Effector memory CD8-positive, alpha-beta T cell (primary cell): ENCODE measurements at places on chromosomes 5 and 9.
A peak's percentile ranks its signal among the peaks of the same experiment; 100 is the strongest.

GRCh38 chr5:2810644-2811043, 59.2 kb upstream of the IRX2 start:
- H3K27me3 ChIP-seq = no peaks in the 10 kb centered on the region
- no peak for DNase-seq
- no peaks in the 10 kb centered on the region for H3K36me3 ChIP-seq
- no peak overlapping the region for H3K4me3 ChIP-seq
- H3K4me1 ChIP-seq = no peaks in the 10 kb centered on the region

GRCh38 chr5:172407822-172408221, 46.5 kb downstream of the SH3PXD2B start:
- DNase-seq = no peak
- peaks cover 33% of the 10 kb centered on the region for H3K27me3 ChIP-seq
- no peaks in the 10 kb centered on the region for H3K4me1 ChIP-seq

- no peak overlapping the region for H3K4me3 ChIP-seq
- H3K4me1 ChIP-seq = no peaks in the 10 kb centered on the region
- no peak for DNase-seq
- peaks cover 20% of the 10 kb centered on the region for H3K27me3 ChIP-seq
Observed at GRCh38 chr5:74482990-74483389, 157.5 kb downstream of the ENC1 start.

DNA sequence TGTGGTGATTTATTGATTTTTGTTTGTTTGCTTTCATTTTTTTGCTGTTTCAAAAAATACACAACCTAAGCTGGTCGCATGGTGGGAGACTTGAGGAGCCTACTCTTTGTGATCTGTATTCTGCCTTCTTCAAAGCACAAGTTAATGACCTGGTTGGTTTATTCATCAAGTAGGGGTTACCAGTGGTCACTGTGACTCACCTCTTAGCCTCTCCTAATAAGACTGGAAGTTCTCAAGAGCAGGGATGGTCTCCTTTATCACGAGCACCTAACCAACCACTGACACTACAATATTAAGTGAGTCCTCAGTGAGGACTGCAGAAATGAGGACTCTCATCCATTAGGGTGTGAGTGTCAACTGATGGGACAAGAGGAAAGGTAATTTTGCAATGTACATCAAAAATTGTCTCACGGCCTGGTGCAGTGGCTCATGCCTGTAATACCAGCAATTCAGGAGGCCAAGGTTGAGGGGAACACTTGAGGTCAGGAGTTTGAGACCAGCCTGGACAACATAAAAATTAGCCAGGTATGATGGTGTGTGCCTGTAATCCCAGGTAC, 13.6 kb upstream of the MTMR12 start:
- no peak overlapping the region for H3K4me3 ChIP-seq
- no peaks in the 10 kb centered on the region for H3K27me3 ChIP-seq
- H3K36me3 ChIP-seq = no peaks in the 10 kb centered on the region
- no peaks in the 10 kb centered on the region for H3K4me1 ChIP-seq

DNA sequence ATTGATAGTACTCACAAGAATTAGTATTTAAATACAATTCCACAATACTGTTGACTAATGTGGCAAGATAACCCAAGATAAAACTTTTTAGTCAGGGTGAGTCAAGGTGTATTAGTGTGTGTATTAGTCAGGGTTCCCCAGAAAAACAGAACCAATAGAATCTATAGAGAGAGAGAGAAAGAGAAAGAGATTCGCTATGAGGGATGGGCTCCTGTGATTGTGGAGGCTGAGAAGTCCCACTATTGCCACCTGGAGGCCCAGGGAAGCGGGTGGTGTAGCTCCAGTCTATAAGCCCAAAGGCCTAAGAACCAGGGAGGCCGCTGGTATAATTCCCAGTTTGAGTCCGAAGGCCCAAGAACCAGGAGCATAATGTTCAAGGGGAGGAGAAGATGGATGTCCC, 10.0 kb upstream of the SHISAL2B start:
- H3K27me3 ChIP-seq = peaks cover 28% of the 10 kb centered on the region
- H3K27ac ChIP-seq = no peak overlapping the region
- no peaks in the 10 kb centered on the region for H3K36me3 ChIP-seq

DNA sequence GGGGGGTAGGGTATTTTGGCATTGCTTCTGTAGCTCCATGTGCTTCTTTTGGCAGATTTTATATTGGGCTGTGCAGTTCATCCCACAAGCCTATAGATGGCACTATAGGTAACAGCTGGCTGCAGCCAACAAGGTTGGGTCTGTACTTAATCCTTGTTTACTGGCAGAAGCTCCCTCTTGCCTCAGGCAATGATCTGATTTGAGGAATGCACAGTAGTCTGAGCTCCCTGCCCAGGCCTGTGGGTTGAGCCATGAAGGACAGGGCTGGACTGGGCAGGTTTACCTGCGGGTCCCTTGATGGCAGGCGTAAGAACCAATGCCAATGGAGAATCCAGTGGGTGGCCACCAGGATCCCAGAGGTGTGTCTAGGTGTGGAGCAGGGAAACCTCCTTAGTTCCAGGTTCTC, 11.7 kb upstream of the OR1J2 start:
- no peak overlapping the region for H3K27ac ChIP-seq
- peak; percentile 17 for DNase-seq
- H3K27me3 ChIP-seq = peaks cover 50% of the 10 kb centered on the region
- H3K36me3 ChIP-seq = no peaks in the 10 kb centered on the region
- no peak overlapping the region for H3K4me3 ChIP-seq
- H3K4me1 ChIP-seq = no peaks in the 10 kb centered on the region

DNA sequence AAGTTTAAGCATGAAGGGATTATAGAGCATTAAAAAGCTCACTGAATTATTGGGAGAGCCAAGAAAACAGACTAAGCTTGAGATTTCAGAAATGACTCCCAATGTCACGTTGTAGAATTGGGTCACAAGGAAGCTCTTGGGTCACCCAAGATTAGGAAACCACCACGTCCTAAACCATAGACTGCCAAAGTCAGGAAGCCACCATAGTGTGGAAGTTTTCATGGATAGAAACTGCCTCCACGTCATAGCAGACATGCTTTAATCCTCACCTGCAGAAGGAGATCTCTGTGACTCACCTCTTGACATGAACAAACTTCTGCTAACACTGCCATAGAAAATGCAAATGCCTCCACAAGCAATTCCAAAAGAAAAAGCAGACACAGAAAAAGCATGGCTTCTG, 106.3 kb downstream of the SLC1A3 start:
- no peaks in the 10 kb centered on the region for H3K27me3 ChIP-seq
- no peaks in the 10 kb centered on the region for H3K4me1 ChIP-seq
- H3K27ac ChIP-seq = no peak overlapping the region
- no peak overlapping the region for H3K4me3 ChIP-seq
- DNase-seq = no peak
- no peaks in the 10 kb centered on the region for H3K36me3 ChIP-seq

GRCh38 chr5:7825630-7826029, 25.3 kb downstream of the CFAP90 start:
- H3K27ac ChIP-seq = no peak overlapping the region
- no peak overlapping the region for H3K4me3 ChIP-seq

DNA sequence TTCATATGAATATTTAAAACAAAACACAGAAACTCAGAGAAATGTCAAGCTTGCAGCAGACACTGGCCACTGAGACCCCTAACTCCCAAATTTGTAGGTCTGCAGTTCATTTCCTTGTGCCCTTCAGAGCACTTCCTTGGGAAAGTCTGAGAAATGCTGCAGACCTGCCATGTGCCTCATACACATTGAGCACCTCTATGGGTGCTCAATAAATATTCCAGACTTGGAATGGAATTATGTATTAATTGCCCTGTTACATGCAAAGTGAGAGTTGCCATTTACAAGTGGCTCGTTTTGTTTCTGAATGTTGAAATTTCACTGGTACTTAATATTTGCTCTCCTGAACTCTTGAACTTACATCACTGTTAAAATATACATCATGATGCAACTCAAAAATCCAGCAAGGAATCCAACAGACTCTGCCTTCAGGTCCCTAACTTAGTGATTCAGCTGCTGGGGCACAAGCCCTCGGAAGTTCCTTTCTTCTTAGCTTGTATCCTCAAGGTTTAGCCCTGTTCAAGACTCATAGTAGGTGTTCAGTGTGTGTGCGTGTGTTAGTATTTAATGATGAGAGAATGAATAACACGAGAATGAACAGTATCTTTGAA, 90.6 kb downstream of the PTCD2 start:
- H3K27me3 ChIP-seq = peaks cover 22% of the 10 kb centered on the region
- H3K27ac ChIP-seq = no peak overlapping the region
- no peak overlapping the region for H3K4me3 ChIP-seq
- no peaks in the 10 kb centered on the region for H3K36me3 ChIP-seq
- H3K4me1 ChIP-seq = no peaks in the 10 kb centered on the region

GRCh38 chr5:176873541-176874172, 25.5 kb downstream of the HK3 start:
- peaks cover 21% of the 10 kb centered on the region for H3K4me1 ChIP-seq
- H3K4me3 ChIP-seq = no peak overlapping the region
- H3K27me3 ChIP-seq = peaks cover 21% of the 10 kb centered on the region

- H3K27me3 ChIP-seq = peaks cover 53% of the 10 kb centered on the region
- DNase-seq = no peak
- no peaks in the 10 kb centered on the region for H3K36me3 ChIP-seq
- no peak overlapping the region for H3K27ac ChIP-seq
- no peak overlapping the region for H3K4me3 ChIP-seq
Observed at GRCh38 chr5:158819095-158819494, 280.6 kb downstream of the EBF1 start.

DNA sequence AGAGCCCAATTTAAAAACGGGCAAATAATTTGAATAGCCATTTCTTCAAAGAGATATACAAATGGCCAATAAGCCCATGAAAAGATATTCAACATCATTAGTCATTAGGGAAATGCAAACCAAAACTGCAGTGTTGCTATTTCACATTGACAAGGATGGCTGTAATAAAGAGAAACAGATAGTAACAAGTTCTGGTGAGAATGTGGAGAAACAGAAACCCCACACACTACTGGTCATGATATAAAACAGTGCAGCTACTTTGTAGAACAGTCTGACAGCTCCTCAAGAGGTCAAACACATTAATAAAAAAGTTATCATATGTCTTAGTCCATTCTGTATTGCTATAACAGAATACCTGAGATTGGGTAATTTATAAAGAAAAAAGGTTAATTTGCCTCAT, 237.0 kb upstream of the GRAMD2B start:
- no peaks in the 10 kb centered on the region for H3K27me3 ChIP-seq
- H3K4me1 ChIP-seq = no peaks in the 10 kb centered on the region
- H3K4me3 ChIP-seq = no peak overlapping the region
- no peak overlapping the region for H3K27ac ChIP-seq
- DNase-seq = no peak

- peaks cover 13% of the 10 kb centered on the region for H3K27me3 ChIP-seq
- no peaks in the 10 kb centered on the region for H3K36me3 ChIP-seq
- no peak for DNase-seq
- no peak overlapping the region for H3K27ac ChIP-seq
- no peaks in the 10 kb centered on the region for H3K4me1 ChIP-seq
- H3K4me3 ChIP-seq = no peak overlapping the region
Observed at GRCh38 chr5:96337048-96337781, 95.8 kb downstream of the PCSK1 start.

DNA sequence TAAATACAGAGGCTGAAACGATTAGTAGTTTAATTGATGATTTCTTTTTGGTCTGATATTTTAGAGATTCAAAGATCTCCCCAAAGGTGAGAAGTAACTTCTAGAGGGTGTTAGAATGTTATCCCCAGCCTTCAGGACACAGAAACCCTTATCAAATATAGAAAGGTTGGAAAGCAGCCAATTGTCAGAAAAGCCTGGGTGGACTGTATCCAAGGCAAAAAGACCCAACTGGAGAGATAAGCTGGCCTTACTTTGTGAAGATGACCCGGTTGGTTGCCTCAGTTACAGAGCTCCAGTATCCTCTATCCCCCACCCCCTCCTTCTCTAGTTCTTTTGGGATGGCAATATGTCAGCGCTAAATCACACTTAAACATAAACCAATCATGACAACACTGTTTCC, 75.7 kb downstream of the GCNT4 start:
- no peaks in the 10 kb centered on the region for H3K36me3 ChIP-seq
- H3K4me1 ChIP-seq = peaks cover 44% of the 10 kb centered on the region
